AG10803 (cell line): ENCODE measurements at places on chromosomes 1 and 21.

DNA sequence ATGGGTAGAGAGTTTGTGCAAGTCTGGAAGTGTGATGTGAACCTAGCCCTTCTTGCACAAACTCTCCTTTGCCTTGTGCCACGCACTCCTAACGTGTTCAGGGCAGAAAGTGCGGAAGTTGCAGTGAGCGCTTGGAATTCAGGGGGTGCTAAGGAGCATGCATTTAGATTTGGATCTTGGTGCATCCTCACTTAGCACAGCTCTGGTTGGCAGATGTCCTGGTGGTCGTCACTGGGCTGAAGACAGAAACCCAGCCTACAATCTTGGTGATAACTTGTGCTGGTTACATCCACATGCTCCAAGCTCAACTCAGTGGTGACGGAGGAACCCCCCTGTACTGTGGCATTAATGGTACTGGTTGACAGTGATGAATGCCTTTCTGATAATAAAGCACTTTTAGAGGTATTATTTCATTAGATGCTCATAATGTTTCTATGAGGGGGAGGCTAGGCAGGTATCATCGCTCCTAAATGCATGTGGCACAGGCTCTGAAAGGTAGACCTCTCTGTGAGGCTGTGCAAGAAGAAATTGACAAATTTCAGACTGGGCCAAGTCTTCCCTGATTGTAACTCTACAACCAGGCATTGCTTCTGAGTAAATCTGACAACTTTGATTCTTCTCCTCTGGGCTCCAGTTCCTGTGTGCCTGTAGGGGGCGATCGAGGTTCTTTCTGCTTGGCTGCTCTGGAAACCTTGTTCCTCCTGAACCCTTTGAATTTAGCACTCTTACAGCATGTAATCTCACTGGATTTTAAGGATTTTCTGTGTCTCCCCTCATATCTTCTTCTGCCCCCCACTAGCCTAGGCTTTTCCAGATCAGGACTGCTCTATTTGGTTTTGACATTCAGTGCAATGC lies 40.6 kb downstream of the MAPKAPK2 start:
- peak; percentile 46 for DNase-seq

GRCh38 chr1:87327376-87328271 lies 1.1 kb upstream of the LMO4 start:
- DNase-seq, result no peak

- DNase-seq, result no peak
These were observed 8.9 kb downstream of the MKNK1 start for GRCh38 chr1:46595127-46595526.

DNA sequence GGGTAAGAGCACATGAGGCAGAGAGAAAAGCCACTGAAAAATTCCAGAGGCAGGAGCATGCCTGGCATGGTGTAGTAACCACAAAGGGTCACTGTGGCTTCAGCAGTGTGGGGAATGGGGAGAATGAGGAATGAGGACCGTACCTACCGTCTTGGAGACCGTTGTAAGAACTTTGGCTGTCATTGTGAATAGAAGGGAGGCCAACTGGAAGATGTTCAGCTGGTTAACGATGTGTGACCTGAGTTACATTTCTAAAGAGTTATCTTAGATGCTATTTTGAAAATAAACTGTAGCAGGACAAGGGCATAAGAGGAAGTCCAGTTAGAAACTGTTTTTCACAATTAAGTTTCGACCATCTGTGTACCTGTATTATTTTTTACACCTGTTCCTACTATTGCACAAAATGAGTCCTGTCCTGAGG lies 365.5 kb upstream of the SGIP1 start:
- DNase-seq, result peak; percentile 49

- DNase-seq, result no peak
These were observed 6.2 kb downstream of the MEF2D start for GRCh38 chr1:156494309-156494895.

DNA sequence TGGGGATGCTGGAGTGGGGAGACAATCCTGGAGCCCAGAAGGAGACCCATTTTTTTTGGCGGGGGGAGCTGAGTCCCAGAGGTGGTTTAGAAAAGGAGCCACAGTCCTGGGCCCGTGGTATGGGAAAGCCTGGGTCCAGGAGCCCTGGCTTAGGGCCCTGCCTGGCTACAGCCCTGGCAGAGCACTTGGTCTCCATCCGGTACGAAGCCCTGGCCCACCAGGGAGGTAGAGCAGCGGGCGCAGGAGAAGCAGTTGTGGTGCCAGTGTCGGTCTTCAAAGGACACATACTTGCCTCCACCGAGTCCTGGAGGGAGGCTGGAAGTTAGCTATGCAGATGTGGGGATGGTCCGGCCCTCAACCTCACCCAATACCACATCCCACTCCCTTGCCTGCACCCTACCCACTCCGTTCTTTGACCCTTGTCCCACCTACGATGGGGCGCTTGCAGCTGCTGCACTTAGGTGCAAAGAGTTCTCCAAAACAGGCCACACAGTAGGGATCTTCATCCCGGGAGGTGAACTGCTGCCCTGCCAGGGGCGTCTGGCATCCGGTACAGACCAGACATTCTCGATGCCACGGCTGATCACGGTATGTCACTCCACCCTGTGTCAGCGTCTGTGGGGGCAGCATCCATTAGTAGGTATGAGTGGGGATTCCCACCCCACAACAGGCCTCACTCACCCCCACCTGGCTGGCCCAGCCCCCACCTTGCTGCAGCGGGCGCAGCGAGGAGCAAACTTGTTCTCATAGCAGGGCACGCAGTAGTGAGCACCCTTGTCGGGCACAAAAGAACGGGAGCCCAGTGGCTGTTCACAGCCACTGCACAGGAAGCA lies 7.7 kb upstream of the SF3A3 start:
- no peak for DNase-seq

- DNase-seq, result no peak
These were observed 91.1 kb upstream of the CACHD1 start for GRCh38 chr1:64378826-64379225.

DNA sequence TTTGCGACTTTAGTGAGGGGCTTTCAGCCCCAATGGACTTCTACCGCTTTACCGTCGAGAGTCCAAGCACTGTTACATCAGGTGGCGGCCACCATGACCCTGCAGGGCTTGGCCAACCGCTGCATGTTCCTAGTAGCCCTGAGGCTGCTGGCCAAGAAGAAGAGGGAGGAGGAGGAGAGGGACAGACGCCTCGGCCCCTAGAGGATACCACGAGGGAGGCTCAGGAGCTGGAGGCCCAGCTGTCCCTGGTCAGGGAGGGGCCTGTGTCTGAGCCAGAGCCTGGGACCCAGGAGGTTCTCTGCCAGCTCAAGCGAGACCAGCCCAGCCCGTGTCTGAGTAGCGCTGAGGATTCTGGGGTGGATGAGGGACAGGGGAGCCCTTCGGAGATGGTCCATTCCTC lies 8.6 kb upstream of the SLC25A34 start:
- no peak for DNase-seq

GRCh38 chr1:69686367-69686984 lies 118.8 kb downstream of the LRRC7 start:
- no peak for DNase-seq

DNA sequence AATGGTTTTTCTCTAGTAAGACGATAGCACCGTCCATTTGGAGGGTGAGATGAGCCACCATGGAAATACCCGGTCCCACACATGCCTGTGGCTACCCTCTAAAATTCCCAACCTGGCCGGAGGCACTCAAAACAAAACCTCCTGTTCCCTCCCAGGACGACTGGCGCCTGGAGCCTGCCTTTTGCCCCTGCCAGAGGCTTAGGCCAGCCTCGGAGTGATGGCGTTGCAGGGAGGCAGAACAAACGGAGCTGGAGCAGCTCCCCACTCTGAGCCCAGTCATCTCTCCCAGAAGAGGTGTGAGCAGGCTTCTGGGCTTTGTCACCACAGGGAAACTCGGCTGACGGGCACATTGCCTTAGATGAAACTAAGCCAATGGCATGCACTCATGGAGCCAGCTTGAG lies 213.7 kb upstream of the HOOK1 start:
- DNase-seq, result peak; percentile 62

DNA sequence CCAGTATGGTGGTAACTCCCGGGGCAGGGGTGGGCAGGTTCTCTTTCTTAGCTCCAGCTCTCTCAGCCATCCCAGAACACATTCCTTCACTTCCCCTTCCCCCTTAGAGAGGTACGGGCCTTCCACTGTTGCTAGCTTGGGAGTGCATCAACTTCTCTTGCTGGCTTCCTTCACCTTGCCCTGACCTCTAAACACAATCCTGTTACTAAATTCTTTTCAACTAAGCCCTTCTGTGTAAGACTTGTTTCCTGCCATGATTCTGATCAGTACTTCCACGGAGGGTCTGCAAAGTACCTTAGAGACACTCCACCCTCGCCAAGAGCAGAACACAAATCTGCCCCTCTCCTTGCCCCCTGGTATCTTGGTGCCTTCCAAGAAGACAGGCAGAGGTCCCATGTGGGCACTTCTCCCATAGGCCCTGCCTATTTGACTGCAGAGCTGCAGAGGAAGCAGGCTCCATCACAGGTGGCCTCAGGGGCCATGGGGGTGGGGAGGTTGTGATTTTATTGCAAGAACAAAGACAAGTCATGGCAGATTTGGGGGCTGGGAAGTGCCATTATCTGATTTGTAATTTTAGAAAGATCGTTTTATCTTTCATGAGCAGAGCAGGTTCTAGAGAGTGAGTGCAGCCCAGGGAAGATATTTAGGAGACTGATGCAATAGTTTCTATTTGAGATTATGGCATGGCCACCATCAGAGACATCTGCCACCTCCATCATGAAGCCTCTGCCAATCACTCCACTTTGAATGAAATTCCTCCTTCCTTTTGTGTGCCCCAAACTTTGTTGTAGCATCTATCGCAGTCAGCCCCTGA lies 182.5 kb upstream of the JUN start:
- DNase-seq, result no peak

DNA sequence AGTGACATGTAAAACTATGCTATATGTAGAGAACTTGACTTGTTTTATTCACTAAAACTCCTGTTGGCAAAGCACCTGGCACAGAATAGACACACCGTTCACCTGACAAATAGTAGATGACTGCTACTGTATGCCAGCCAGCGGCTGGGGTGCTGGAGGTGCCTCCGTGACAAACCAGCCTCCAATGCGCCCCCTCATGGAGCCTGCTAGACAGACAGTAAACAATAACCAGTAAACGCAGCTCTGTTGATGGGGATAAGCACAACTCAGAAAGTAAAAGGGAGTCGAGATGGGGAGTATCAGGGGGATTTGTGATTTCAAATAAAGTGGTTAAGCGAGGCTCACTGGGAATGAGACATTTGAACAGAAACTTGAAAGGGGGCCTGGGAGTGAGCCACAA lies 107.2 kb downstream of the PRDM2 start:
- DNase-seq, result peak; percentile 30

GRCh38 chr1:5898266-5898665 lies 94.0 kb downstream of the NPHP4 start:
- no peak for DNase-seq

- DNase-seq, result no peak
These were observed 357.6 kb upstream of the ZP4 start for GRCh38 chr1:238248356-238248755.

DNA sequence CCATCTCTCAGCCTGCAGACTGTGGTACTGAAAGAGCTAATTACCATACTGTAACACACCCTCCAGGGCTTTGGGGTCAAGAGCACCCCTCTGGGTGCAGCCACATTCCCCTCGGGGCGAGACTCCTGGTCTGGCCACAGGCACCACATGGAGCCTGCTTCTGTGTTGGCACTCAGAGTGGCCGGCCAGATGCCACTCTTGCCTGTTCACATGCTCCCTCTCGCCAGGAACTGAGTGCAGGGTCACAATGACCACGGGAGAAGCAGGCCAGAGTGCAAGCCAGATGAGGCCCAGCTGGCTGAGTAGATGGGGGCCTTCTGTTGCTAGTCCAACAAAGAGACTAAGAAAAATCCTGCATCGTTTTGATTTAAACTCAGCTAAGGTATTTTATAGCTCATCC lies 864.0 kb downstream of the KCNT2 start:
- DNase-seq, result no peak

DNA sequence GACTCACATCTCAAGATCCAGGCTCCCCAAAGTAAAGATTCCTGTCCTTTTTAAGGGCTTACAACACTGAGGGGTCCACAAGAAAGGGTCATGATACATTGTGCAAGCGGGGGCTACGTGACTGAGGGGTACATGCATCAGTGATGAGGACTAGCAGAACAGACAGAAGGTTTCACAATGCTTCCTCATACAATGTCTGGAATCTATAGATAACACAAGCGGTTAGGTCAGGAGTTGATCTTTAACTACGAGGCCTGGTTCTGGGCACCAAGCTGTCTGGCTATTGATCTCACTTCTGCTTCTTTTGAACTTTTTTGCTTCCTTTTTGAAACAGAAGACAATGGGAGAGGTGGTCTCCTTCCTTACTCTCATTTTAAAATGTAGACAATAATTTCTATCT lies 718.6 kb downstream of the AMY1C start:
- DNase-seq, result no peak

DNA sequence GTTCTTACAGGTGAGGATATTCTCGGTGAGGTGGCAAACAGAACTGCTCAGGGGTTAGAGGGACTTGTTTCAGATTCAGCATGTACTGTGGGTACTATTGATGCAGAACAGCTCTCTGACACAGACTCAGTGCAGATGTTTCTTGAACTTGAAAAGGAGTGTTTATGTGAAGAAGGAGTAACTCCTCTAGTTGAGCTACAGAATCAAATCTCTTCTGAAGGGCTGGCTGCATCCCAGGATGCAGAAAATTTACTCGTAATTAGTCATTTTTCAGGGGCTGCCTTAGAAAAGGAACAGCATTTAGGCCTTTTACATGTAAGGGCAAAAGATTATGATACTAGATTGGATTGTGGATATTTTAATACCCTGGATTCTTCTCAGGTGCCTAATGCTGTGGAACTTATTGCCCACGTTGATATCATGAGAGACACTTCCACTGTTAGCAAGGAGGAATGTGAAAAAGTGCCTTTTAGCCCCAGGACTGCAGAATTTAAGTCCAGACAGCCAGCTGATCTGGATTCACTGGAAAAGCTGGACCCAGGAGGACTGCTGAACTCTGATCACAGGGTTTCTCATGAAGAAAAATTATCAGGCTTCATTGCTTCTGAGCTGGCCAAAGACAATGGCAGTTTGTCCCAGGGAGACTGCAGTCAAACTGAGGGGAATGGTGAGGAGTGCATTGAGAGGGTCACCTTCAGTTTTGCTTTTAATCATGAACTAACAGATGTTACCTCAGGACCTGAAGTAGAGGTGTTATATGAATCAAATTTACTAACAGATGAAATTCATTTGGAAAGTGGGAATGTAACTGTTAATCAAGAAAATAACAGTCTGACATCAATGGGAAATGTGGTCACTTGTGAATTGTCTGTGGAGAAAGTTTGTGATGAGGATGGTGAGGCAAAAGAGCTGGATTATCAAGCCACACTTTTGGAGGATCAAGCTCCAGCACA lies 79.6 kb upstream of the BMP8A start:
- no peak for DNase-seq

DNA sequence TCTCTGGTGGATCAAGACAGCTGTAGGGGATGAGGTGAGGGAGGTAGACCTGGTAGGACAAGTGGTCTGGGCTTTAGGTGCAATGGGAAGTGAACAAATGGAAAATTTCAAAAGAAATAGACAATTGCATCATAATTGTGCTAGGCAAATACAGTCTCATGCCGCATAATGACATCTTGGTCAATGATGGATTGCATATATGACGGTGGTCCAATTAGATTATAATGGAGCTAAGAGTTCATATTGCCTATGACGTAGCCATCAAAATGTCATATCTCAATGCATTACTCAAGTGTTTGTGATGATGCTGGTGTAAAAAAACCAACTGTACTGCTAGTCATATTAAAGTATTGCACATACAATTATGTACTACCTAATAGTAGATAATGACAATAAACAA lies 19.0 kb downstream of the KCNK2 start:
- DNase-seq, result no peak
